ENCODE measurements at places on chromosomes 4 and X.

- ATAC-seq = no peak
These were observed 329.3 kb upstream of the RPS6KA3 start for GRCh38 chrX:20595928-20596575.

- no peak for ATAC-seq
These were observed 22.3 kb downstream of the TMEM31 start for GRCh38 chrX:103733017-103733416.

- peak; percentile 98 for ATAC-seq
These were observed 7.2 kb downstream of the RAB28 start for GRCh38 chr4:13476915-13477314.

- no peak for ATAC-seq
These were observed 182.9 kb downstream of the AFAP1 start for GRCh38 chr4:7756561-7757355.

GRCh38 chr4:38034986-38035882 is 75.0 kb downstream of the PTTG2 start:
- peak; percentile 75 for ATAC-seq

DNA sequence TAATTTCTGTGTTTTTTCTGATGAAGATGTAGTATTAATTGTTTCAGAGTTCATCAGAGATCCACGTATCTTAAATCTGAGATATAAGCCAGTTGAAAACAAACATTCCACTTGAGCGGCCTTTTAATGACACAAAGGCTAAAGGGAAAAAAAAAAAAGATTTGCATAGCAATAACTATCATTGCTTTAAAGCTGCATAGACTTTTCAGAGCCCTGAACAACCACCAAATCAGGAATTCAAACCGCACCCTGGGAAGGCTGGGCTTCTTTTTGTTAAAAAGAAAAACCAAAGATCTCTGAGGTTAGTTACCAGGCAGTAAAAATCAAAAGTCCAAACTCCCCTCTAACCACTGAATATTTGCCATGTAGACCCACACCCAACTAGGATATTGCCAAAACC is 206.0 kb downstream of the HHIP start:
- no peak for ATAC-seq

GRCh38 chrX:151088221-151088620 is 88.2 kb upstream of the GPR50 start:
- no peak for ATAC-seq

DNA sequence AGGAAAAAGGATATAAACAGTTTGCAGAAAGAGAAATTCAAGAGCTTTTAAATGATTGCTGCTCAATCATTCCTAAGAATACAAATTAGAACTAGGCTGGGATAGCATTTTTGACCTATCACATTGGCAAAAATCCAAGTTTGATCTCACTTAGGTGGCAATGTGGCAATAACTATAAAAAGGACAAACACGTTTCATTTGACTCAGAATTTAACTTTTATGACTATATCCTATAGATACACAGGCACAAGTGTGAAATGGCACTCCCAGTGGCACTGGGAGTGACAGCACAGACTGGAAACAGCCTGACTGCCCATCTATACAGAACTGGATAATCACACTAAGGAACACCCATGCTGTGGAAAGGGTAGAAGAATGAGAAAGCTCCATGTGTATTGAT is 11.1 kb downstream of the CENPU start:
- ATAC-seq = no peak

DNA sequence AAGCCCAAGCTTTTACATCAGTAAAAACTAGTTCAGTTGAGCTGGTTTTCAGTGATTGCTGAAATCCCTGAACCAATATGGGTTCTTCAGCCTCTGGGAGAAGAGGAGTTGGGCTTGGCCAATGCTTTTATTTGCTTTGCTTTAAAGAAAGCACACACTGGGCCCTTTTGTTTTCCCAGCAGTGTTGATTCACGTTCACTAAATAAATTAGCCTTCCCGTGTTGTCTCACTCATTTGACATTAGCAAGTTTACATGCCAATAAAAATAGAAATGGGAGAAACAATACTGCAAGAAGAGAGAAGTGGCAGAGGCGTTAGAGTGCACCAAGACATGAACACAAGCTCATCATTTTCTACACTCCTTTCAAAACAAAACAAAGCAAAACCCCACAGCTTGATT is 136.2 kb downstream of the SHROOM3 start:
- ATAC-seq = no peak

DNA sequence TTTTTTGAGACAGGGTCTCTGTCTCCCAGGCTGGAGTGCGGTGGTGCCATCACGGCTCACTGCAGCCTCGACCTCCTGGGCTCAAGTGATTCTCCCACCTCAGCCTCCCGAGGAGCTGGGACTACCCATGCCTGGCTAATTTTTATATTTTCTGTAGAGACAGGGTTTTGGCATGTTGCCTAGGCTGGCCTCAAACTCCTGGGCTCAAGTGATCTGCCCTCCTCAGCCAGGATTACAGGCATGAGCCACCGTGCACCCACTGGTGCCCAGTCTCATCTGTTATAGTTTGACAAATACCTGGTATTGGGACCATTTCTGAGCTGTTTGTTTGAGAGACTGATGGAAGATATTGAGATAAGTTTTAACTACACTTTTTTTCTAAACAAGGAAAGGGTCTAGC is 57.5 kb upstream of the SMIM10 start:
- ATAC-seq = peak; percentile 47

- ATAC-seq = no peak
These were observed 61.8 kb downstream of the BMPR1B start for GRCh38 chr4:94819371-94820168.

- ATAC-seq = no peak
These were observed 81.3 kb downstream of the C4orf51 start for GRCh38 chr4:145760961-145761929.

GRCh38 chr4:65217179-65217578 is 453.1 kb downstream of the EPHA5 start:
- no peak for ATAC-seq

DNA sequence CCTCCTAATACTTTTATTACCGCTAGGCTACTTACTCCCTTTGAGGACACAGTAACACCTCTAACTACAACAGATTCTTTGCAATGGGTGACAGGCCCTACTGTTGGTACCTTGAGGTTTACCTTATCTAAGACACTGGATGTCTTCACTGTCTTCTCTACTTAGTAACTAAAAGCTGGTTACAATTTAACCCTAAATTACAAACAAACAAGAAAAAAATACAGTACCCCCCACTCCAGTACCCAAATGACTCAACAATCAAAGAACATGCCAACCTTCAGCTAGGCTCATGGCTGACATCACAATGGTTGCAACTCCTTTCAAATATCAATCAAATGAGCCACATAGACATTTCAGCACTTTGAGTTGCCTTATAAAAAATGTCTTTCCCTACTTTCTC is 198.0 kb downstream of the GUCY2F start:
- ATAC-seq = no peak

- ATAC-seq = peak; percentile 42
These were observed 54.5 kb downstream of the CAMK2D start for GRCh38 chr4:113707048-113707447.

GRCh38 chrX:109441266-109441665 is 40.6 kb downstream of the GUCY2F start:
- no peak for ATAC-seq

- no peak for ATAC-seq
These were observed 182.2 kb upstream of the ATOH1 start for GRCh38 chr4:93646233-93646930.

DNA sequence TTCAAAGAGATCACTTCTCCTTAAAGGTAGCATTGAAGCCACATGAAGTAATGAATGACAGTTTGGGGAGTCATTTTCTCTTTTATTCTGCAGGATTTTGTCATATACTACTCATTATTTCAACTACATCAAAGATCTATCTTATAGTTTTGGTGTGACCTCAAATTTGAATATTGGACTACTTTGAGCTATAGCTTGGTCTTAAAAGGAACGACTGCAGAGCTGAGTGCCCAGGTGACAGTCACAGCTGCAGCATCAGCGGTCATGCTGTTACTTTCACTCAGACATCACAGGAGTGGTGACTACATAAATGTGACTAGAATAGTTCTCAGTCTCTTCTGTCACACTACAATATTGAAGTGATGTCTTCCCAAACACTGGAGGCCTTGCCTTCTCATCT is 10.7 kb upstream of the SPCS3 start:
- ATAC-seq = no peak

DNA sequence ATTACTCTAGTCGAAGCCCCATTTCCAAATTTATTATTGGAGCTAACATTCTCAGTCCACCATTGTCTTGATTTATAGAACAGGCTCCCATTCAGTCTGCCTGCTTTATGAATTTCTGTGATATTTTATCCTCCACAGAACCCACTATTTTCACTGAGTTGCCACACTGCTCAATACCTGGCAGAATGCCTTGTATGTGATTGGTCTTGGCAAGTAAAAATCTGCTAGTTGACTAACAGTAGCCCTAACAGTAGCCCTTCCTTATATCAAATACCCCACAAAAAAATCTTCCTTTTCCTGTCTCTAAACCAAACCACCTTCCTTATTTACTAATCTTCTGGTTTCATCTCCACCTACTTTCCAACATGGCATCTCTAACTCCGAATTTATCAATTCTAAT is 82.6 kb downstream of the CHM start:
- no peak for ATAC-seq

GRCh38 chr4:41136456-41136855 is 77.9 kb downstream of the APBB2 start:
- no peak for ATAC-seq

DNA sequence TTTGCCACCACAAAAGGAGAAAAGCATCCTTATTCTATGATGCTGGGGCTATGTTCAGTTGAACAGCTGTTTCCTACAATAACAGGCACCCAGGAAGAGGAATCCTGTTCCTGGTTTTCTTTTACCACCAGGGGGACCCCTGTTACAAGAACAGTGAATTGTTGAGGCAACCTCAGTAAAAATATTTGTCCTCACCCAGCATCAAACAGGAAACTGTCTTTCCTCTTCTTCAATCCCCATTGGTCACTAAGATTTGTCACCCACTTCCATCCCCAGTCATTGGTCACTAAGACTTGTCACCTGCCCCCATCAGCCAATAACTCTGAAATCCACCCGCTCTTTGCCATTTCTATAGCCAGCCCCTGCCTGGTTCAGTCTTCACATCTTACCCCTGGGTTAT is 143.5 kb upstream of the GALNT7 start:
- peak; percentile 94 for ATAC-seq

GRCh38 chr4:96375367-96375766 is 535.5 kb downstream of the PDHA2 start:
- ATAC-seq = no peak

DNA sequence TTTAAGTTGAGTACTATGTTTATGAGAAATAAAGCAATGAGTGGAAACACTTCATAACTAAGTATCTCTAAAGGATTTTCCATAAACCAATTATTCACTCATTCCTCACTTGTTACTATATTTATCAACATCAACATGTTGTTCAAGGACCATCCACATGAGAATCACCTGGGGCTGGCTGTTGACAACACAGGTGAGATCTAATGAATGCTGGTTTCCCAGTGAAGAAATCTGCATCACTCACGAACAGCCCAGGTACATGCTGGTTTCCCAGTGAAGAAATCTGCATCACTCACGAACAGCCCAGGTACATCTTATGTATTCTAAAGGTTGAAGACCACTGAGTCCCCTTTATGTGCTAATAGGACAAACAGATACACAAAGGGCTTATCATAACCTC is 32.5 kb downstream of the TSPAN5 start:
- ATAC-seq = no peak

GRCh38 chrX:646796-647195 is 16.2 kb downstream of the SHOX start:
- ATAC-seq = no peak

DNA sequence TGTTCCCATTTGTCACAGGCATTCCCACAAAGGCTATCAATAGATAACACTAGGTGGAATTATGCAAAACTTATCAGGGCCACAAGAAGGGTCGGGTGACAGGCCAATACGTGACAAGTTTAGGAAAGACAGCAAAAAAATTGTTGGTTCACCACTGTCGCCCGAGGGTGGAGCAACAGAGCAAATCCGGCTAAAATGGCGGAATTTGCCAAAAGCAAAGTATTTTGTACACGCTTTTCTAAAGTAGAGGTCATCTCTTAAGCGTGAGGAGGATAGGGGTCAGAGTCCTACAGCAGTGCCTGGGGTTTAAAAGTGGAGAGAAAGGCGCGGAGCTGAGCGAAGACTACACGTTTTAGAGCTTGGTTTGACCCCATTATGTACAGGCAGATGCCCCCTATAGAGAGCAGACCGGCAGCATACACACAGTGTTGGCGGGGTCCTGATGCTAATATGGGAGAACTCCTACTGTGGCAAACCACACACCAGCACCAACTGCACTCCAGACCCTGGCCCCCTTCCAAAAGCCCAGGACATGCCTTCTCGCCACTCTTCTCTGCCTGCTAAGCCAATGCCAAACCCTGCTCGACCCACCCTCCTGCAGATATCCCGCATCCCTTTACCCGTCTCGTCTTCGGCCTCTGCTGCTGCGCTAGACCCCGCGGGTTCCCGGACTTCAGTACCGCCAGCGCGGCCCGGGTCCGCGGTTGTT is 733 bp downstream of the CCNA2 start:
- ATAC-seq = peak; percentile 66

- ATAC-seq = no peak
These were observed 263.1 kb downstream of the GUCY2F start for GRCh38 chrX:109218761-109219160.

GRCh38 chrX:54758114-54759055 is 39.7 kb downstream of the ITIH6 start:
- no peak for ATAC-seq

DNA sequence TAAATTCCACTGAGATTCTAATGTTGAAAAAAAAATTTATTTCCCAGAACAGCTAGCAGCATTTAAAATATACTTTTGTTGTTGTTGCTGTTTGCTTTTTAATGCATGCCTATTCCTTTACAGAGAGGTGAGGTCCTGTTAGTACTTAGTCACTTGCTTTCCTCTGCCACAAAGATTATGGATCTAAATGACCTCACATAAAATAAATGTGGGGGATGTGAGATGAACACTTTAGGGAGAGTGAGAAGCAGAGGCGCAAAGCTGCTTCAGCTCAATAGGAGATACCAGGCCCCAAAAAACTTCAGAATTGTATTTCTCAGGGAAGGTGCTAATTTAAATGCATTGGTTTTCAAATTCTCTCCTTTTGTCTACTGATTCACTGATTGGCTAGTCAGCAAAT is 4.0 kb downstream of the LDB2 start:
- no peak for ATAC-seq

GRCh38 chr4:182531555-182532162 is 288.5 kb downstream of the TENM3 start:
- no peak for ATAC-seq

- no peak for ATAC-seq
These were observed 109.6 kb downstream of the PPP3CA start for GRCh38 chr4:101237773-101238172.

GRCh38 chr4:89724716-89725115 is 112.2 kb downstream of the SNCA start:
- ATAC-seq = peak; percentile 94

DNA sequence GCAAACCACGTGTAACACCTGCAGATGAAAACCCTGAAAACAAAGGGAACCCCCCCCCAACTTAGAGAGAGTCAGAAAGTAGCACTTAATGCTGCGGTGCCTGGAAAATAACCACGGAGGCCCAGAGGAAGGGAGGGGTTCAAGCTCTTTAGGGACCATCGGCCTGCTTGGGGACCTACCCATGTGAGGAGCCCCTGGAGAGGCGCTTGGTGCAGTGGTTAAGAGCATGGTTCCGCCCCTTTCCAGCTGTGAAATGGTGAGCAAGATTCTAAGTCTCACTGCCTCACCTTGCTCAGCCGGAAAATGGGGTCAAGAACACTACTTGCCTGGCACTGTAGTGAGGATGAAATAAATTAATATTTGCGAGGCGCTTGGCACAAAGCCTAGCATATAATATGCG is 13.8 kb downstream of the SLC25A5 start:
- no peak for ATAC-seq

Data from SK-N-SH treated with all-trans-retinoic acid at 6 μM for 48 hours (cell line).